ENCODE measurements at places on chromosomes 11 and 22.

- no peak for DNase-seq
Observed at GRCh38 chr11:2296913-2297622, 4.7 kb downstream of the C11orf21 start.

- no peak for DNase-seq
Observed at GRCh38 chr22:48198489-48199459, 1436.3 kb downstream of the TBC1D22A start.

DNA sequence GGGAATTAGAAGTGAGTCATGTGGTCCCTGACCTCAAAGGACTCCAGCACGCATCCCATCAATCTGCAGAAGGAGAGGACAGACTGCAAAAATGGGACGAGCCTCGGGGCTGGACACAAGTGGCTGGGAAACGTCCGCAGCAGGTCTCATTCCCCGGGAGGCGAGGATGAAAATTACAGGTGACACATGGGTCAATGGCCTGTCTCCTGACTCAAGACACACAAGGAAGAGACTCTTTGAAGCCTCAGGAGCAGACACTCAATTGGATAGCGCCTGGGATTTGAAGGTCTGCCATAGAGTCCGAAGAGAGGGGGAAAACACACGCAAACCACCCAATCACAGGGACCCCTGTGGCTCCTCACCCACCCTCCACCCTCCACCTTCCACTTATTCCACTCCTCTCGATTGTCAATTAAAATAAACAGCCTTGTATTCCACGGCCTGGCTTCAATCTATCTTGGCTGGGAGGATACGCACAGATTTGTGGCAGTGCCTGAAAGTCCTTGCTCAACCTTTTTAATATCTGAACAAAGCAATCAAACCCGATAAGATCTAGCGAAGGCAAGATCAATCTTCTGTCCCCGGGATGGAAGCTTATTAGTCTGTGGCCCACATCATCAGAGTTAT lies 101.8 kb upstream of the CADM1 start:
- no peak for DNase-seq

- DNase-seq, result no peak
Observed at GRCh38 chr22:50625568-50626313, 2.2 kb downstream of the ARSA start.

DNA sequence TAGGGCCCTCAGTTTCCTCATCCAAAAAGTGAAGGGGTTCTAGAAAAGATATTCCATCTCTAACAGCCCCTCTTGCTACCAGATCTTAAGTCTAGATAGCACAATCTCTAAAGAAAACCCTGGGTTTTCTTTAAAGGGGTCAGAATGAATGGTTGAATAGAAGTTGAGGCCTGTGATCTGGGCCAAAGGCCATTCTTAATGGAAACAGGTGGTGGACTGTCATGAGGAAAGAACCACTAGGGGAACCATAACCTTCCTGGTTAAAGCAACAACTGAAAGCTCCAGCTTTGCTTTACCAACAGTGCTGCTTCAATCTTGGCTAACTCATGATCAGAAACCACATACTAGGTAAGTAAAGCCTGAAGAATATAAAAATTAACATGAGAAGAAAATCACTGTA lies 1.8 kb downstream of the CELF1 start:
- no peak for DNase-seq

DNA sequence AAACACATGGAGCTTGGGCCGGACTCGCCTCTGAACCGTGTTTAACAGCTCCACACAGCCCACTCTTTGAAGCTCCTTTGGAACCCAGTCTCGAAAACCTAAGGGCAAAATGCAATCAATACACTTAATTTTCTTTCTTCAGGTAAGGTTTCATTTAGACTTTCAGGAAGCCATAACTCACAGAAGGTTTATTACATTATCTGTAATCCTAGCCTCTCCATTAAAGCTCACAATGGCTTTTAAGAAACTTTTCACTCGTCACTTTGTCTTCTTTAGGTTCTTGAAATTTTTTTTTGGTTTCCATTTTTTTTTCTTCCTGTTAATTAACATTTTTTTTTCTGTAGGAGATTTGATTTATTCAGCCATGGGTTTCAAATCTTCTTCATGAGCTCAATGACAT lies 91.3 kb downstream of the ARL14EP start:
- no peak for DNase-seq

GRCh38 chr11:95764267-95764898 lies 25.2 kb downstream of the FAM76B start:
- DNase-seq, result peak; percentile 24

- DNase-seq, result no peak
Observed at GRCh38 chr22:32684822-32685187, 116.7 kb upstream of the TIMP3 start.

- no peak for DNase-seq
Observed at GRCh38 chr22:25053153-25053805, 100.8 kb downstream of the KIAA1671 start.

GRCh38 chr22:36940676-36941075 lies 27.2 kb downstream of the CSF2RB start:
- no peak for DNase-seq

- no peak for DNase-seq
Observed at GRCh38 chr22:22406445-22407027, 102.0 kb downstream of the ZNF280B start.

DNA sequence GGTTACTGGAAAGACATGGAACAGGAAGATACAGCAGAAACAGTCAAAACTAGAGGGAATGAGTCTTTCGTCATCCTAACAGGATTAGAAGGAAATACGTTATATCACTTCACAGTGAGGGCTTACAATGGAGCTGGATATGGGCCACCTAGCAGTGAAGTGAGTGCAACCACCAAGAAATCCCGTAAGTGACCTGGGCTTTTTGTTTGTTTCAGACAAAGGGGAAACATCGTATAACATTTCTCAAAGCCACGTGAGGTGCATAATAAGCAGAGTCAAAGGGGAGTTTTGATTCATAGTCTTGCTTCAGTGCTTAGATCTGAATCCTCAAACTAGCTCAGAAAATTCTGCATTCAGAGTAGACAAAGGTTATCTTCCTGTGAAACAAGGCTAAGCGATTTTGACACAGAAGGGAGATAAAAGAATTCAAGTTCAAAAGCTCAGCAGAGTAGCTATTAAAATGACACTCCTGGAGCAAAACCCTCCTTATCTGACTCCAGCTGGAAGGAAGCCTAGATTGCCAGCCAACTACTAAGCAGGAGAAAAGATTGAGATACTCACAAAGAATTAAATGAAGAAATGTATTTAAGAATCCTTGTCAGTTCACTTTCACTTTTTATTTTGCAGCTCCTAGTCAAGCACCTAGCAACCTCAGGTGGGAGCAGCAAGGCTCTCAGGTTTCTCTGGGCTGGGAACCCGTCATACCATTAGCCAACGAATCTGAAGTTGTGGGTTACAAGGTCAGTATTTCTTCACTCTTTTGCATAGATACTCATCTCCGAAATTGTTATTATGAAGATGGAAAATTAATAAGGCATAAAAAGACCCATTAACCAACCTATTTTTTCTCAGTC lies 346.4 kb upstream of the ARHGAP42 start:
- DNase-seq, result no peak

- DNase-seq, result no peak
Observed at GRCh38 chr11:128492461-128492860, 94.9 kb downstream of the ETS1 start.

DNA sequence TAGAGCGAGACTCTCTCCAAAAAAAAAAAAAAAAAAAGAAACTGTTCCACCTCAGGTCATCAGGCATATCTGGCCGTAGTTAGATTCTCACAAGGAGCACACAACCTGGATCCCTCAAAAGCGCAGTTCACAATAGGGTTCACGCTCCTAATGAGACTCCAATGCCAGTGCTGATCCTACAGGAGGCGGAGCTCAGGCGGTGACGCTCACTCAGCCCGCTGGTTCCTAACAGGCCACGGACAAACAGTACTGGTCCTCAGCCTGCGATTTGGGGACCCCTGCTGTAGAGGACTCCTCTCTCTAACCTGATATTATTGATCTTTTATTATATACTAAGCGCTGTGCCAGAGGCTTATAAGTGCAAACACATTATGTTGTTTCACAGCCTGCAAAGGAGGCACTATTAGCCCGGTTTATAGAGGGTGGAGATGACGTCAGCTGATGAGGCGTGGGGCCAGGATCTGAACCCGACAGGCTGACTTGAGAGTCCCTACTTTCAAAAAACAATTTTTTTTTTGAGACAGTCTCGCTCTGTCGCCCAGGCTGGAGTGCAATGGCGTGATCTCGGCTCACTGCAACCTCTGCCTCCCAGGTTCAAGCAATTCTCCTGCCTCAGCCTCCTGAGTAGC lies 4.9 kb upstream of the MAFF start:
- DNase-seq, result no peak

DNA sequence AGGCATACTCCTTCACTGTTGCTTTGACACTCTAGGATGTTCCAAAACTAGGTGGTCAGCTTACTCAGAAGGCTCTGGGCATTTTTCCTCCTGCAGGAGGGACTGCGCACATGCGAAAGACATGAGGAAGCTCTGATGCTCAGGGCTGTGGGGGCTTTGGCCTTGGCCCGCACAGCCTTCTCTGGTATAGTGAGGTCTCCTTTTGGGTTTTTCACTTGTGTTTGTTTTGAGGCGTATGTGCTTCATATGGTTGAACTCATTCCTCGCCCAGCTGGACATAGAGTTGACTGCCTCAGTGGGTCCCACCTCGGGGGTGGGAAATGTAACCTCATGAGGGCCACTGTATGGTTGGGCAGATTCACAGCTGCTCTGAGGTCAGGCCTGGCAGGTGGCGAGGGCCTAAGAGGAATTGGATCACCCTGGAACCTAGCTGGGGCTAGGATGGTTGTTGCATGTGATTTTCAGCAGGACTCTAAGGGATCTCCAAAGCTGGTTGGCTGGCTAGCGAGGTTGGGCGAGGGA lies 63.7 kb downstream of the PTPRJ start:
- DNase-seq, result no peak

- DNase-seq, result no peak
Observed at GRCh38 chr22:49322861-49323622, 504.6 kb downstream of the BRD1 start.

DNA sequence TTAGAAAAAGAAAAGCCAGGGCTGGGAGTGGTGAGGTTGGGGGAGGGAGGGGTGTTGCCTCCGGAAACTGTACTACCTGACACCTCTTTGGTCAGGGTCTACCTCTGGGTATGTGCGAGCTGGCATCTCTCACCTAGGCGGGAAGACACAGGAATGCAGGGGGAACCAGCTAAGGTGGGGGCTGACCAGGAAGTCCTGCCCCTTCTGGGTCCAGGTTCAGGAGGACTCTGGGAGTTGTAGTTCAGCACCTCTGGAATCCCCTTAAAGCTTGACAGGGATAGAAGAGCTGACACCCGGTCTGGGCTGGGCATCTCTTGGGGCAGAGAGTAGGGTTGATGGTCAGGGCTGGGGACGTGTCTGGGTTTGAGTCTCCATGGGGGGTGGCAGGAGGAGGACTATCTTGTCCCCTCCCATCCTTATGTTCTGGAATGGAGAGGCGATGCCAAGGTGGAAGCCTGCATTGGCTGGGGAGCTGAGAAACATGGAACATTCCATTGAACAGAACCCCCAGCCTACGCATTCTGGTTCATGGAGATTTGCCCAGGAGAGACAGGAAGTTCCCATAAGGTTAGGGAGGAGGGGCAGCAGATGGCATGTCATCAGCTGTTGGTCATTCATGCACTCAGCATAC lies 2.1 kb upstream of the KIAA1671 start:
- DNase-seq, result no peak

- peak; percentile 45 for DNase-seq
Observed at GRCh38 chr22:27331526-27332281, 469.9 kb downstream of the MN1 start.

DNA sequence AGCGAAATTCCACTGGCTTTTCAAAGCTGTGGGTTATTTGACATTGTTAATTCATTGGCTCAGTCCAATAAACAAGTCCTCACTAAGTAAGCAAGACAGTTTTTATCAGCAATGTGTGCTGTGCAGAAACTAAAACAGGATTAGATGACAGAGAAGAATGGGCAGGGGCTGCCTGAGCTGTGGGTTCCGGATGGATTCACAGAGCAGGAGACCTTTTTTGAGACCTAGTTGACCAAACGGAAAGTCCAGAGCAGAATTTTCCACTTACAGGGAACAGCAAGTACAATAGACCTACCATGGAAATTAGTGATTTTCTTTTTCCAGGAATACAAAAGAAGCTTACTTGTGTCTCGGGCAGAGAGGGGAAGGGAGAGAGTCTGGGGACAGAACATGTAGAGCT lies 5.2 kb upstream of the KDM4F start:
- DNase-seq, result no peak

DNA sequence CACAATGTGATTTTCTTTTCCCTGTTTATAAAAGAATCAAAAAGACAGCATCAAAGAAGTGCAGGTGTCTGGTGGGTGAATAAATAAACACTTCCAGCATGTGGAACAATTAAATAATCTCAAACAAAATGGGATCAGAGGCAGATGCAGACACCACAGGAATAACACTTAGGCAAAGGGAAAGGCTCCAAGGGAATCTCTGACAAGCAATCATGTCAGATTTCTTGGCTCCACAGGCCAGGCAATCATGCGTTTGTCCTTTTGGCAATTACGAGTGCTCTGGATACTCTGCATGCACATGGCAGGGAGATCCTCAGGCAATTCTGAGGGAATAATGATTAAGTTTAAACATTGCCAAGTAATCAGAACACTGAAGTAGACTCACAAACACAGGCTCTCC lies 403.5 kb upstream of the LUZP2 start:
- no peak for DNase-seq

DNA sequence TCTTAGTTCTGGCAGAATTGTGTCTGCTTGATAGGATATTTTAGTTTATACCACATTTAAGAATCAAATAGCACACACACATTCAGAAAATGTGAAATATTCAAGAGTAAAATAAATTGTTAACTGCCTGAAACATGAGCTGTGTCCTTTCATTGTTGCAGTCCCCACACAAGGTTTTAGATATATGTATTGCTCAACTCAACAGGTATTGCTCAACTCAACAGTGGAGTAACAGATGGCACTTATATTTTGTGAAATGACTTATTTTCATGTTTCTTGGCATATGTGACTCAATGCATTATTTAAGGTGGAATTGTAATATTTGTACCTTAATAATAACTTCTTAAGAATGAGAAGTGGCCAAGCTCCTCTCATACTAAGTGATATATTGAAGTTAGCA lies 760.3 kb downstream of the CNTN5 start:
- DNase-seq, result no peak

- DNase-seq, result no peak
Observed at GRCh38 chr11:92702805-92703448, 266.5 kb upstream of the MTNR1B start.

DNA sequence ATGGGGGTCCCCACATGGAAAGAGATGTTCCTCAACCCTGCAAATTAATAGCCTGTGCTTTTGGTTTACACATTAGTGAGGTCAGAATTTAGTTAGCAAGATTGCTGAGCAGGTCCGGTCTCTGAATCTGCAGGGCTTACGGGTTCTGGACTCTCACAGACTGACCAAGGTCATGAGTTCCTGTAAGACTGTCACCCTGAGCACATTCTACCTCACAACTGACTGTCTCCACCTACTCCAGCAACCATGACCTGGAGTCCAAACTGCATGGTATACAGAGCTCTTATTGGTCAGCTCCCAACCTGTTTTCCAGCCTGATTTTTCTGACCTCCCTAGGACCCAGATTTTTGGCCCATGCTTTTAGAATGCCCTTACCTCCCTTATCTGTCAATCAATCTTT lies 28.2 kb downstream of the DKK3 start:
- DNase-seq, result no peak

- no peak for DNase-seq
Observed at GRCh38 chr11:133823614-133824013, 21.7 kb downstream of the SPATA19 start.

Data from frontal cortex (tissue), 4 donors.